T-helper 1 cell (primary cell): ENCODE measurements at places on chromosomes 2 and 18.

DNA sequence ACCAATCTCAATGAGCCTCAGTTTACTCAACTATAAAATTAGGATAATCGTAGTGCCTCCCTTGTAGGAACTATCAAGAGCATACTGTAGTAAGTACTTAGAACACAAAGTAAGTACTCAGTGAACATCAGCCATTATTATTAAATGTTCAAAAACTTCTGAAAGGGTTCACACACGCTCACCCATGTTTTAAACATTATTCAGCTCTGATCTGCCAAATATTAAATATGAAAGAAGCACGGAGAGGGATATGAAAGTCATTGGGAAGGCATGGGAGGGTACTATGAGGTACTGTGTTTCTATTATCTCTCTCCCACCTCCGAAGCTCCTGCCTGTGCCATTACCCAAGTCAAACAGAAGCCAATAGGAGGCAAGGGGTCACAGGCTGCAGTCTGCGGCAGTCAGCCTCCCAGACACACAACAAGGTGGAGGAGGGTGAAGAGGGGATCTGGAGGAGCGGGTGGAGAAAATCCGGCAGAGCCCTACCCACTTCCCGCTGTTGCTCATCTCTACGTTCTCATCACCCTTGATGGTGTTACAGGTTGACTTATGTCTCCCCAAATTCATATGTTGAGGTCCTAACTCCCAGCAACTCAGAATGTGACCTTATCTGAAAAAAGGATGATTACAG lies 2.0 kb upstream of the TBC1D8 start:
- DNase-seq = no peak

GRCh38 chr18:13427354-13427753 lies 208.8 kb downstream of the LDLRAD4 start:
- no peak for DNase-seq

DNA sequence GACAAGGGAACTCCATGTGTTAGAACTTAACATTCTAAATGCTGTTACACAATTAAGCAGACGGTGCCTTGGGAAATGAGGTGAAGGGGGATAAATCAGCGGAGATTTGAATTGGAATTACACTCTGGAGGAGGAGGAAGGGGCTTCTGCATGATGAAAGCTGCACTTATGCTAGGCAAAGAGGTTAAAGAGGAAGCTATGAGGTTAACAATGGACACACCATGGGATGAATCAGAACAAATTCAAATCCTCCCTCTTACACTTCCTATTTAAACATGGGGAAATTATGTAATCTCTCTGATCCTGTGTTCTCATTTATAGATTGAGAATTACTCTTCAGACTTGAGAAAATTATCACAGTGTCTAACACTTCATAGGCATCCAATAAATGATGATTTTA lies 121.5 kb upstream of the SIX2 start:
- DNase-seq = no peak

DNA sequence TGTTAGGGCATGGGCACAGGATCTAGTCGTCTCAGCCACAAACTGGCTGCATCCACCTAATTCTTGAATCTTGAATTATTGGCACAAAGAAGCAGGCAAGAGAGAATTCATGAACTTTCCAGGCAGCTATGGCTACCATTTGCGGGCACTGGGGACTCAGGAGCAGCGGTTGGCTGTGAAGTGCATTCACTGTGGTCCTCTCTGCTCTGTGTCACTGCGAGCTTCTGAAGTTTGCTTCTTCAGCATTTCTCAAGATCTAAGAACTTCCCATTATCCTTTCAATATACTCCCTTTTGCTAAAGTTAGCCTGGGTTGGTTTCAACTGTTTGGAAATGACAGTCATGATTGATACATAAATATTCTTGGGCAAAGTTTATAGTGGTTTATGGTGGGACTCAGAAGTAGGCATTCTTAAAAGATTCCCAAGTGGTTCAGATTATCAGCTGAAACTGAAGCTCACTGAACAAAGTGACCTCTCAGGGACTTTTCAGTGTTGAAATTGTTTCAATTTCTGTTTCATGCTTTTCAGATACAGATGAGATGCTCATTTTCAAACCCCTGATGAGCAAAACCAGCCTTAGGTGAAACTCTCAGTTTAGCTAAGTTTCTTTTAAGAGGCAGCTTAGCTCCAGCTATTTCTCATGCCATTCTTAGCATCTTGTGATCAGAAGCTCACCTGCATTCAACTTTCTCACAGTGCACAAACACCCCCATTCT lies 1258.3 kb upstream of the GYPC start:
- DNase-seq = no peak

DNA sequence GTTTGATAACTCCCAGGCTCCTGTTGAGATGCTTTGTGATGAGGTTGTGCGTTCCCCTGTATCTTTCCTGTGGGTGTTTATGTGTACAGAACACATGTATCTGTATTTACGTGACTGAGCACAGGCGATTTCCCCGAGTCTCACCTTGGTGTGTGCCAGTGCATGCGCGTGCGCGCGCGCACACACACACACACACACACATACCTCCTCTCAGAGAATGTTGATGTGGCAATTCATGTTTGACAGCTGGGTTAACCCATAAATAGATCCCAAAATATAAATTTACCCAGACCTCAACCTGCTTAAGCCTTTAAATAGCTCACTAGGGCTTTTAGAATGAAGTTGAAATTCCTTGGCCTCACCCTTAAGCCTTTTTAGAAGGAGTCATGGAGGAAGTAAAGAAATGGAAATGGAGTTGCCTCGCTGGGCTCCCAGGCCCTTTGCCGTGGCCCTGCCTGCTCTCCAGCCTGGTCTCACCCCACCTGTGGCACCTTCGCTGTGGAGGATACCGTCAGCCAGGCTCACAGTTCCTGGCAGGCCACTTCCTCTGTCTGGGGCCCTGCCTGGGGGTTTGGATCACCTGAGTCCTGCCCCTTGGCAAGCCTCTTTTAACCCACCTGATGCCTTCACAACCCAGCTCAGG lies 20.3 kb downstream of the AGAP1 start:
- no peak for DNase-seq

- no peak for DNase-seq
Measured at GRCh38 chr2:42554392-42554791, 14.0 kb upstream of the MTA3 start.

DNA sequence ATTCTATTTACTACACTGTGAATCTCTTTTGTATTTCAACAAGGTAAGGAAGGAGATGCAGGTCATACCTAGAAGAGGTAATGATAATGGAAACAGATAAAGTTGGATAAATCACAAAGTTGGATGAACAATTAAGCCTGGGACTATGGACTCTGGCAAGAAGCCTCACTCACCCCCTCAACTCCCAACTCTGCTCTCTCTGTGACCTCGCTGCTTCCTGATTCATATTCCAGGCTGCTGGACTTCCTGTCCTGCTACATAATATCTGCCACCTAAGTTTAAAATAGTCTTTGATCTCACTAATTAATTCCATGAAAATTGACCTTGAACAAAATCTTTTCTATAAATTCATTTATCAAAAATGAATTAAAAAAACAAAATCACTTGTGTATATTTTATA lies 215.3 kb downstream of the CALCRL start:
- DNase-seq = no peak

DNA sequence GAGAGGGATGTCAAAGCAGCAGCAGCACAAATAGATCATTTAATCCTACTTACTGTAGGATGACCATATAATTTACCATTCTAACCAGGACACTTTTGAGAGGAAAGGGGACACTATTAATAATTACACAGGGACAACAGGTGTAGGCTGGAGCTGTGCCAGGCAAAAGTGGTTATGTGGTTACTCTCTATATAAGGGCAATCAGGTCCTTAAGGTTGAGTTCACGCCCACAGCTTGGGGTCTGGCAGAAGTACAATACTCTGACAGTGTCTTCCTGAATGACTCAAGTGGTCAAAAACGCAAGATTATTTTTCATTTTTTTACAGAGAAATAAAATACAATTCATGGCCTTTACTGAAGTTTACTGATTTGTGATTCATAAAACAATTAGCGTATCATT lies 2.8 kb downstream of the PREPL start:
- DNase-seq = no peak

GRCh38 chr2:45651415-45652089 lies at the start of gene PRKCE:
Gene PRKCE, plus strand, starts transcription at chr2:45651675.
- peak; percentile 40 for DNase-seq

- no peak for DNase-seq
Measured at GRCh38 chr2:224104668-224105386, 65.7 kb upstream of the SERPINE2 start.

- no peak for DNase-seq
Measured at GRCh38 chr18:56702946-56703345, 51.8 kb downstream of the WDR7 start.

DNA sequence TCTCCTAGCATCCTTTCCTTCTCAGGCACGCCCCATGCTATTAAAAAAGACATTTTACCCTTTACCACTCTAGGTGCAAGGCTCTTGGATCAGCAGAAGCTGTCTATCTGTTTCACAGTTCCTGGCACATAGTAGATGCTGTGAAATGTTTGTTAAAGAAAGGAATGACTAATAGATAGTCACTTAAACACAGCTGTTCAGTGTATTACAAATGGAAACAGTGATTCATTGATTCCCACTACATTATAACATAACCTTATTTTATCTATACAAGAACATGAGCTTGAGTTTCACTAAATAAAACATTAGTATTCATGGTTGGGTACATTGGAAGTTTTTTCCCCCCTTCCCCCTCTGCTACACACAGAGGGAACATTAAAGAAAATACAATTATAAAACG lies 142.1 kb downstream of the ASXL3 start:
- DNase-seq = no peak

- no peak for DNase-seq
Measured at GRCh38 chr2:100844514-100844913, 24.6 kb downstream of the NPAS2 start.

GRCh38 chr2:235191978-235192377 lies 240.2 kb downstream of the SH3BP4 start:
- no peak for DNase-seq

DNA sequence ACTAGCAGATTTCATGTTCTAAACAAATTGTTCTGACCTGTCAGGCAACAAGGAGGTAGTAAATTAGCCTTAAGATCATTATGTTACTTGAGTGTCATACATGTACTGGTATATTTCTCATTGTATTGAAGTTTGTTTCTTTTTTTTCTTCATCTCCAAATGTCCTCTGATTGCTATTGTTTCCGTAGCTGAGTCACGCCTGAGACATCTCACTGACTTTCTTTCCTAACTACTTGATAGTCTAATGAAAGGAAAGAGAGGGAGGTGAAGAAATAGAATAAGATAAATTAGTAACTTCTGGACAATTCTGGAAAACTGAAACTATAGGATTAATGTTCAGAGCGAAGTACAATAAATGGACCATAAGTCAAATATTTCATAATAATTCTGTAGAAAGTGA lies 1049.9 kb downstream of the TSN start:
- no peak for DNase-seq

DNA sequence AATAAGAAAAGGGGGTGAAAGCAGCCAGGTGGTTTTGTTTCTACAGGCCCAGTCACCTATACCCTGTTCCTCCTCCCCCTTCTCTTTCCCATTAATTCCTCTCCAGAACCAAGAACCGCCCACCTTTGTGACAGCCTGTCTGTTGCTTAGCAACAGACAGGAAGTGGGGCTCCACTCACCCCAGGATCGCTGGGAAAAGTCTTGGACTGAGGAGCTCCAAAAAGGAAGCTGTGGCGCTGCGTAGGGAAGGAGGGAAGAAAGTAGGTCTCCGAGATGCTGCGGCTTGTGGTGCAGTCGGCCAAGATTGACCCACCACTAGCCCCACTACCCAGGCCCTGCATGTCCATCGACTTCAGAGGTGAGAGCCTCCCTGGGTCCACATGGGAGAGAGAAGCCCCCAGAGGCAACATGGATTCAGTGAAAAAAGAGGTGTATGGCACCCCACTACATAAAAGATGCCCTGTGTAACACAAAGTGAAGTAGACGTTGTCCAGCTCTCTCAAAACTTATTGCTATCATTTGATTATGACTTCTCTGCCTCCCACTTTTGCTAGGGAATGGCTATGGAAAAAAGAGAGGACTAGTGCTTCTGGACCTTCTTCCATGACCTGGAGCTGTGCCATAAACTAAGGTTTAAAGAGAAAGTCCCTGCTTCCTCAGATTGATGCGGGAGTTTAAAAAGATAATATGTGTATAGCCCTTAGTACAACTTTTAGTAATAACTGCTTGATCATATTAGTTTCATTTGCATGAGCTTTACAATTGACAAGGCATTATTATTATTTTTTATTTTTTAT lies at the start of gene FER1L5:
TSS of gene FER1L5 (plus strand) at position 201 of the 797 bp plus-strand sequence. CDS start at position 274, 73 bp downstream.
- no peak for DNase-seq

DNA sequence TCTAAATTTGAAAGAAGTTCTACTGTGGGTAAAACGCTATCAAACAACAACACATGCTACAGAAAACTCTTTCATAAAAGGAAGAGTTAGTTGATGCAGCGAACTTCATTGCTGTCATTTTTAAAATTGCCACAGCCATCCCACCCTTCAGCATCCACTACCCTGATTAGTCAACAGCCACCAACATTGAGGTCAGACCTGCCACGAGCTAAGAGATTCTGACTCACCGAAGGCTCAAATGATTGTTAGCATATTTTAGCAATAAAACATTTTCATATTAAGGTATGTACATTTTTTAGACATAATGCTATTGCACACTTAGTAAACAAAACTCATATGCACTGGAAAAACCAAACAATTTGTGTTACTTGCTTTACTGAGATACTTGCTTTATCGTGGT lies 347.1 kb downstream of the CLIP4 start:
- DNase-seq = no peak

GRCh38 chr2:207418419-207418818 lies 111.3 kb upstream of the CREB1 start:
- no peak for DNase-seq

DNA sequence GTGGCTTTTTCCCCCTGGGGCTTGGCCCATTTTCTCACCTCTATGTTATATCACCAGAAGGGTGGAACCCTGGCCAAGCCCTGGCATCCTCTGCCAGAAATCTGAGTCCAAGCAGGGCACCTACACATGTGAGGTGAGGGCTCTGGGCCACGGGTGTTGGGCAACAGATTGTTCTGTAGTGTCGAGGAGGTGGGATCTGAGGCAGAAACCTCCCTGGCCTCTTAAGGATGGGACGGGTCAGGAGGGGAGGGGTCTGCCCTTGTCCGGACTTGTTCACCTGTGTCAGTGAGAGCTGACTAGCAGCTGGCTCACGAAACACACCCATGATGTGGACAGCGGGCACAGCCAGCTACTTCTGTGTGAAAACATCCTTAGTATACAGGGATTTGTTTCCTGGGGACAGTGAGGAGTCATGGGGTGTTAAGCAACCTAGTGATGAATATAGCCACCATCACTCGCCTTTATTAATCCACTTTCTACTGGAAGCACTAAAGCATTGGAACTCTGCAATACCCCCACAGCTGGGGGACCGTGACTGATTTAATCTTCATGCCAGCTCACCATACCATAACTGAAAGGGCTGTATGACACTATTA lies 35.6 kb downstream of the EPAS1 start:
- DNase-seq = no peak

- no peak for DNase-seq
Measured at GRCh38 chr2:98650998-98651397, 42.6 kb downstream of the UNC50 start.
